ENCODE measurements at places on chromosomes 2 and 18.
A peak's percentile ranks its signal among the peaks of the same experiment; 100 is the strongest.

DNA sequence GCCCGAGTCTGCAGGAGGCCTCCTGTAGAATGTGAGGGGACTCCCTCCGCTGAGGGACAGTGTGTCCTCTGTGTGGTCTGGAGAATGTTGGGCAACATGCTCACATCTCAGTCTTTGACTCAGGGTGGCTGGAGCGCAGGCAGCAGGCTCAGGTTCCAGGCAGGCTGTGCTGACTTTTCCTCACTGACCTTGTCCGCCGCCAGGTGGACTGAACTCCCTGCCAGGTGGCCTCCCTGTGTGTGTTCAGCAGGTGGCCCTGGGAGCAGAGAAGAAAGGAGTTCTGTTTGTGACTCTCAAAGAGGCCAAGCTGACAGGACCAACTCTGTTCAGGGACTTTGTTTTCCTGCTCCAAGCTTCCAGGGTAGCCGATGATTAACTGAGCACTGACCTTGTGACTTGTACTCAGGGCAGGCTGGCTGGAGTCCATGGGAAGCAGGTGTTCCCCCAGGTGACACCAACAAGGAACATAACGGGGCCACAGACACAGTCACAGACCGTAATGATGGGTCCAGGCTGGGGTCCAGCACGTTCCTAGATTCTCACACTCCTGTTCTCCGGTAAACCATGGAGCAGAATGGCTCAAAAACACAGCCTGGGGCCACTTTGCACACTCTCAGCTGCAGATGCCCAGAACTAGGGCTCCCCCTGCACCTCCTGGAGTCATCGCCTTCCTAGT is 439.8 kb downstream of the RNF144A start:
- H3K27ac ChIP-seq, result no peak overlapping the region
- no peaks in the 10 kb centered on the region for H3K36me3 ChIP-seq
- H3K4me1 ChIP-seq, result no peaks in the 10 kb centered on the region

GRCh38 chr2:195498176-195498575 is 158.8 kb upstream of the SLC39A10 start:
- H3K27ac ChIP-seq, result peak overlapping the region; percentile 50
- H3K36me3 ChIP-seq, result no peaks in the 10 kb centered on the region
- peaks cover 63% of the 10 kb centered on the region for H3K4me1 ChIP-seq
- H3K4me3 ChIP-seq, result no peak overlapping the region

GRCh38 chr2:10310309-10310888 is 7.7 kb downstream of the HPCAL1 start:
- no peak overlapping the region for H3K4me3 ChIP-seq
- H3K4me1 ChIP-seq, result peaks cover 7% of the 10 kb centered on the region
- peaks cover 3% of the 10 kb centered on the region for H3K27me3 ChIP-seq
- no peak overlapping the region for H3K27ac ChIP-seq
- H3K36me3 ChIP-seq, result no peaks in the 10 kb centered on the region

DNA sequence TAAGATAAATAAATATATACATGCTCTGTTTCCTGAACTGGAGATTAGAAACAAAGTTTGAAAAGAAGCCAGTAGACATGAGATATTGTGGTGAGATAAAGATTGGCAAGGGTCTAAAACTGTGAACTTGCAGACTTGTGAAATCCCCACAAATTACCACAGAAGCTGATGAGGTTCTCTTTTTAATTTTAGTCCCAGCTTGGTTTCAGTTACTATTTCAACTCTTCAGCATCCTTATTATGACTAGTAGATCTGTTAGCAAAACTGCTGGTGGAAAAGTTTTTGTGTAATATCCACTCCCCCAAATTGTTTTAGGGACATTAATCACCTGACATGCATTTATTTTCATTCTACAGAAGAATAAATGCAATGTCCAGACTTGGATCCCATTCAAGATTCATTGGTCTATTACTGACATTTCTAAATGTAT is 20.8 kb downstream of the RASGRP3 start:
- no peak overlapping the region for H3K27ac ChIP-seq
- peaks cover 8% of the 10 kb centered on the region for H3K4me1 ChIP-seq
- H3K4me3 ChIP-seq, result no peak overlapping the region
- H3K36me3 ChIP-seq, result no peaks in the 10 kb centered on the region

- H3K27ac ChIP-seq, result peak overlapping the region; percentile 81
- H3K27me3 ChIP-seq, result no peaks in the 10 kb centered on the region
- no peak overlapping the region for H3K4me3 ChIP-seq
- peaks cover 77% of the 10 kb centered on the region for H3K36me3 ChIP-seq
- H3K4me1 ChIP-seq, result peaks cover 99% of the 10 kb centered on the region
Observed at GRCh38 chr18:13452871-13453680, 234.5 kb downstream of the LDLRAD4 start.

- no peak overlapping the region for H3K4me3 ChIP-seq
- no peaks in the 10 kb centered on the region for H3K4me1 ChIP-seq
- DNase-seq, result no peak
- H3K27me3 ChIP-seq, result no peaks in the 10 kb centered on the region
- H3K27ac ChIP-seq, result no peak overlapping the region
Observed at GRCh38 chr2:1049691-1050090, 99.0 kb downstream of the SNTG2 start.
